Mesothelial cell of epicardium (in vitro differentiated cells): ENCODE measurements at places on chromosomes 11 and 22. TPM values are rescaled to one million over a fixed set of nuclear protein-coding genes. Genes with fewer than 3 reads are reported as not detected.

GRCh38 chr11:68330700-68331337 is 18.4 kb downstream of the LRP5 start:
- no peak for DNase-seq

DNA sequence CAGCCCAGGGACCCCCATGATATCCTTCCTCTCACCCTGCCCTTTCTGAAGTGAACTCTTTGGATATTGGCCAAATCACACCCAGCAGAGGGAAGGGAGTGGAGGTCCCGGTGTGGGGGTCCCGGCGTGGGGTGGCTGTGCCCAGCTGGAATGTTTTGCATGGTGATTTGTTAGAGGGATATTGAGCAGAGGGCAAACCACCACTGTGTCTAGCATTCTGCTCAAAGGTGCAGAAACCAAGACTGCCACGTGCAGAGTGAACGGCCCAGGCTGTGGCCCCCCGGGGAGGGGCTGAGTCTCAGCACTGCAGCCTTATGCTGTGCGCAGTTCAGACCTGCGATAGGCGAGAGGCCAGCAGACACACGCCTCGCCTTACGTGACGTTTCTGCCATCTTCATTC is 7.9 kb upstream of the BID start:
- no peak for DNase-seq

DNA sequence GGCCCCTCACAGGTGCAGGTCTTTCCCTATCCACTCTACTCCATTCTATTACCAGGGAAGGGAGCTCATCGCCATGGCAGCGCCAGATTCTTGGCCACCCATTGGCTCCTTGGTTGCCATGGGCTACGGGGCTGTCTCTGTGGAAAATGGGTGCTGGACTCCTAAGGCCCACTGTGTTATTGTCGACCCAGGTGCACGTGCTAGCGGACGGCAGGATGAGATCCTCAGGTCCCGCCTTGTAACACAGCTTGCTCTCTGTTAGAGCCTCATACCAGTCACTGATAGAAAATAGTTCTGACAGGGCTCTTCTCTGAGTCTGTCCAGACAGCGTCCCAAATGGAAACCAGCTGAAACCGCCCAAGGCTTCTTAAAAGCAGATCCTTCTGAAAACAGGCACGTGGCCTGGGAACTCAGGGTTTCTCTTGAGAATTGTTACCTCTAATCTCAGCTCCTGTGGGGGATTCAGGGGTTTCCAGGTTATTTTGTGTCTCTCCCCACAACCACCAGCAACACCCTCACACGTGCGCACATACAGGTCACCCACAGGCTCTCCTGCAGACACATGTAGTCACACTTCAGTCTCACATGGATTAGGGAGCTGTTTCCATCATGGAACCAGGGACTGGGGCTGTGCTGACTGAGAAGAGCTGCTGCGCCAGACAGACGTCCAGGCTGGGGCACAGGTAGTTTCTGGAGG is 1.5 kb downstream of the TUB start:
- no peak for DNase-seq

DNA sequence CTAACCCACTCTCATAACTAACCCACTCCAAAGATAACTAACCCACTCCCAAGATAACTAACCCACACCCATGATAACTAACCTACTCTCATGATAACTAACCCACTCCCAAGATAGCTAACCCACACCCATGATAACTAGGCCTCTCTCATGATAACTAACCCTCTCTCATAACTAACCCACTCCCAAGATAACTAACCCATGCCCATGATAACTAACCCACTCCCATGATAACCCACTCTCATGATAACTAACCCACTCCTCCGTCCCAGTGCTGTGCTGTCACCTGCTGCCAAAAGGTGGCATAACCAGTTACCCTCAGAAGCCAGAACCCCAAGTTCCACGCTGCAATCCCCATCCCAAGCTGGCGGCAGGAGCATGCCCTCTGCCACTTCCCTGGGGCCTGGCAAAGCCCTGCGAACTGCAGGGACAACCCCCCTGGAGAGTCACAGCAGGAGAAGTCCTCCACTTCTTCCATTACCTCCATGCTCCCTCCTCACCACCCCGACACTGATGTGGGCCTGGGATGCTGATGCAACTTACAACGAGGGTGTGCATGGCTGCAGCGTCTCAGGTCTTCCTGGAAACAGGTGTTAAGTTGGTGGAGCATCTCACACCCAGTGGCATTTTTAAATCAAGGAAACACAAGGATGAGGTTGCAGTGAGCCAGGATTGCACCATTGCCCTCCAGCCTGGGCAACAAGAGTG is 30.8 kb upstream of the CELSR1 start:
- no peak for DNase-seq

DNA sequence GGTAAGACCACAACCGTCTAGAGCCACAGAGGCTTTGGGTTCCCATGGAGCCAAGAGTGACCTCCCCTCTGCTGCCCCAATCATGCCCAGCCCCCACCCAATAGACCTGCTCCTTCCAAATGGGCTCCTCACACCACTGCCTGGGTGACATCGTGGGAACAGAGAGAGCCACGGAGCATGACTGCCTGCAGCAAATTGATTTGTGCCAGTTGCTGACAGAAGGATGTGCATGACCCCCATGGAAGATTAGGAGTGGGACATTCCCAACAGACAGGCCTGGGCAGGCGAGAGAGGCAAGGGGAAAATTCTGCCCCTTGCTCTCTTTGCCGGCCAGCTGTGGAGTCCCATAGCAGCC is 88.5 kb downstream of the TENM4 start:
- no peak for DNase-seq

DNA sequence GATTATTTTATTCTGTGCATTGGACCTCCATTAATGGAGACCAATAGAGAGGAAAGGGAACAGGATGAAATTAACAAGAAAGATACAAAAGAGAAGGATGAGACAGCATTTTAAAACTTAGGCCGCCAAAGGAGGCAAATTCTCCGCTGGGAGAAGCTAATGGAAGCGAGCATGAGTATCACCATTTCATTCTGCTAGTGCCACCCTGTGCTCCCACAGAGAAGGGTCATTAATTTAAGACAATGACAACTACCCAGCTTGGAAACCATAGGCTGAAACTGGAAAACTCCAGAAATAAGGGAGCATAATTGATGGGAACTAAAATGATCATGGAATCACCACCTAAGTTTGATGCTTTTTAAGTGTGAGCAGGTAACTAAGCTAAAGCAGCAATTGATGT is 69.2 kb downstream of the SLC36A4 start:
- no peak for DNase-seq

- DNase-seq = no peak
Observed at GRCh38 chr11:122094836-122095235, 21.2 kb downstream of the BLID start.

- no peak for DNase-seq
Observed at GRCh38 chr22:42922374-42923191, 65.5 kb upstream of the ARFGAP3 start.

DNA sequence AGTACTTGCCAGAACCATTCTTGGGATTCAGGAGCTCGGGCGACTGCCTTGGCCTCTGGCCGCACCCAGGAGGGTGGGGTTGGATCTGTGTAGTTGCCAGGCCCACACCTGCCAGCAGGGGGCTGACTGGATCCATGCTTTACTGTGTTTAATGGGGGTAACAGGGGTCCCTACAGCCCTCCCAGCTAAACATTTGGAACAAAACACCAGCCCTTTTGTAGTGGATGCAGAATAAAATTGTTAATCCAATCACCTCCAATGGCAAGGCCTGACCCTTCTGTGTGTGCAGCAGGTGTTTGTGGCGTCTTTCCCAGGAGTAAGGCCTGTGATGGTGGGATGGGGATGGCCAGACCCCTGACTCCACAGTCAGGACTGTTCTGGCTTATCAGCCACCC is 22.5 kb downstream of the SUN2 start:
- no peak for DNase-seq

The ARHGAP8 gene
- total RNA-seq = 161 to 172 TPM (median 166 TPM) in 3 replicates

The IL10RA gene
- 0.38 to 0.78 TPM (median 0.42 TPM) in 3 replicates for total RNA-seq

The DEFB131B gene
- not detected in 3 replicates for total RNA-seq

The PNPLA5 gene
- total RNA-seq = not detected in 3 replicates

The CCDC15 gene
- 2.8 to 3.1 TPM (median 2.9 TPM) in 3 replicates for total RNA-seq
